ENCODE measurements at places on chromosomes 11 and 22.

- no peak for DNase-seq
These were observed 3.4 kb upstream of the NHERF4 start for GRCh38 chr11:119181677-119182412.

- no peak for DNase-seq
These were observed 425.9 kb downstream of the OPCML start for GRCh38 chr11:133106417-133106816.

GRCh38 chr11:114617157-114618124 is 21.9 kb upstream of the NXPE4 start:
- no peak for DNase-seq

GRCh38 chr11:9550191-9550628 is 23.3 kb upstream of the WEE1 start:
- DNase-seq = no peak

DNA sequence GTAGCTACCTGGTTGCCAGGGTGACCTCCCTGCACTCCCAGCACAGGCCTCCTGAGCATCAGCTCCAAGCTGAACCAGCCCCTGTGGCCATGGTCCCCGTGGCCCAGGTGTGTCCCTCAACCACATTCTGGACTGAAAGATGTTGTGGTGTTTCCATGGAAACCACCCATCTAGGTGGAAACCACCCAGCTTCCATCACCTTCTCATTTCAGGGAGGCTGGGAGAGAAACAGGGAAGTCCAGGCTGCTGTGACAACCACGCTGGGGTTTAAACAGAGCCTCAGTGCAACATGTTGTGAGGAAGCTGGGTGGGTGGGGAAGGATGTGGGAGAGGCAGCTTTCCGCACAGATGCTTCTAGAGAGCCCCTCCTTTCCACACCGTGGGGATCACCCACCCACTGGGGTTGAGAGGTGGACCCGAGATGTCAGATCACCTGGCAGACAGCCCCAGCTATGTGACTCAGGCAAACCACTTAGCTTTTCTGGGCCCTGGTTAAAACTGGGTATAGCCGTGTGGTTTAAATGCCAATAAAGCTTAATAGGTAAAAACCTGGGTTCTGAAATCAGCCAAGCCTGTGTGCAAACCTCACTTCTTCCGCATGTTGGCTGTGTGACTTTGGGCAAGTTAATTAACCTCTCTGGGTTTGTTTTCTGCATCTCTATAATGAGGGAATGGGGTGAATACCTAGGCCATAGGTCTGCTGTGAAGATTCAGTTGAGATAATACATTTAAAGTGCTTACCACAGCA is 46.4 kb downstream of the CD82 start:
- DNase-seq = no peak

- DNase-seq = no peak
These were observed 91.1 kb downstream of the ATXN10 start for GRCh38 chr22:45762545-45763235.

- DNase-seq = no peak
These were observed 91.6 kb downstream of the ATXN10 start for GRCh38 chr22:45763236-45763624.

GRCh38 chr22:18057568-18058209 is 20.1 kb upstream of the PEX26 start:
- peak; percentile 94 for DNase-seq

GRCh38 chr11:92955860-92956259 is 13.6 kb upstream of the MTNR1B start:
- no peak for DNase-seq

- no peak for DNase-seq
These were observed 187.5 kb downstream of the SWAP70 start for GRCh38 chr11:9851366-9851765.

DNA sequence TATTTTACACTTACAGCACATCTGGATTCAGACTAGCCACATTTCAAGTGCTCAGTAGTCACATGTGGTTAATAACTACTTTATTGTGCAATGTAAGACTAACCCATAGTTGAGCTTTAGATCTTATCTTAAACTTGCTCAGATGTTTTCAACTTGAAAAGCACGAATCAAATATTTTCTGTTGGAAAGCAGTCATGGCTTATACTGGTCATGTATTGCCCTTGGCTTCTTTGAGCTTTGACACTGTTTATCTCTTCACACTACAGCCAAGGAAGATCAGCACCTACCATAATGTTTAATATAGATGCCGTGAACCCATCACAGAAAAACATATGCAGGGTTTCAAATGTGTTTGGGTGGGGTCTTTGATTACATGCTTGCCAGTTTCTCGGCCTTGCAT is 4.4 kb downstream of the RBX1 start:
- DNase-seq = peak; percentile 59

- DNase-seq = peak; percentile 82
These were observed 2.0 kb downstream of the CLCF1 start for GRCh38 chr11:67371189-67371910.

DNA sequence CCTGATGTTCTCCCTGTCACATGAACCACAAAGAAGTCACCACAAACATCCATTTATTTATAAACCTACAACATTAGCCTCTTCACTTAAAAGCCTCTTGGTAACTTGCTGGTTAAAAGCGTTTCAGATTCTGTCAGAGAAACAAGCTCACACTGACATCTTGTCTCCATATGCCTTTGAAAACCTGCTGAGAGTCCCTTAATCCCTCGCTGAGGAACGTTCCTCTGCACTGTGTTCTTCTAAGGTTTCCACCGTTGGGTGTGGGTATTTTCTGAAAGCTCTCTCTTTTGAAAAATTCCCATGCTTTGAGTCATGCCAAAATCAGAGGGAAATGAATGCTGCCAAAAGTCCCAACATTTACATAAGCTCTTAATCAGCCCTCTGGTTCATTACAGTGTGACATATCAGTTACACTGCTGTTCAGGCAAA is 149.8 kb downstream of the CCDC34 start:
- peak; percentile 94 for DNase-seq
